ENCODE measurements at places on chromosomes 5 and 9. TPM values are rescaled to one million over a fixed set of nuclear protein-coding genes. Genes with fewer than 3 reads are reported as not detected.

GRCh38 chr5:7325975-7326913 is 69.7 kb upstream of the ADCY2 start:
- no peak for DNase-seq

GRCh38 chr9:120902569-120903535 is 23.7 kb downstream of the TRAF1 start:
- DNase-seq = peak; percentile 29

- no peak for DNase-seq
Measured at GRCh38 chr9:114626415-114627020, 15.4 kb downstream of the TMEM268 start.

DNA sequence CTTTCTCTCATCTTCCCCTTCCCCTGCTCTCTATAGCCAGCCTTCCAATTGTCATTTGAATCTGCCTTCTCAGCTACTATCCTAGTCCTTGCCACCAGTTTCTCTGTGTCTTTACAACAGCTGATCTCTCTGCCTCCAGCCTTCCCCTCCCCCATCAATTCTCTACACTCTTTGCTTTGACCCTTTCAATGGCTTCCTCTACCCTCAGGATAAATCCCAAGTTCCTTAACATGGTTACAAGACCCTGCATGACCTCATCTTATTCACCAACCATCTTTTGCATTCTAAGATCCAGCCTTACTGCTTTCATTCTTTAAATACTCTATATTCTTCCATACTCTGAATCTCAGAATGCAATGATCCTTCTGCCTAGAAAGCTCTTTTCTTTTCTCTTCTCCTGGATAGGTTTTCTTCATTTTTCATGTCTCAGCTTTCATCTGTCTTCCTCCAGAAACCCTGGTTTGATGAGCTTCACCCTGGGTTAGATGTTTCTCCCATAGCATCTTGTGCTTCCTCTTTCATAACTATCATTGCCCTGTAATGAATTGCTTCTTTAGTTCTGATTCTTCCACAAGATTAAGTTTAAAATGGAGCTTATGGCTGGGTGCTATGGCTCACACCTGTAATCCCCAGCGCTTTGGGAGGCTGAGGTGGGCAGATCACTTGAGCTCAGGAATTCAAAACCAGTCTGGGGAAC is 58.6 kb upstream of the ZSWIM6 start:
- no peak for DNase-seq

Gene PPP2R2B
- 0.16 TPM for polyA plus RNA-seq

DNA sequence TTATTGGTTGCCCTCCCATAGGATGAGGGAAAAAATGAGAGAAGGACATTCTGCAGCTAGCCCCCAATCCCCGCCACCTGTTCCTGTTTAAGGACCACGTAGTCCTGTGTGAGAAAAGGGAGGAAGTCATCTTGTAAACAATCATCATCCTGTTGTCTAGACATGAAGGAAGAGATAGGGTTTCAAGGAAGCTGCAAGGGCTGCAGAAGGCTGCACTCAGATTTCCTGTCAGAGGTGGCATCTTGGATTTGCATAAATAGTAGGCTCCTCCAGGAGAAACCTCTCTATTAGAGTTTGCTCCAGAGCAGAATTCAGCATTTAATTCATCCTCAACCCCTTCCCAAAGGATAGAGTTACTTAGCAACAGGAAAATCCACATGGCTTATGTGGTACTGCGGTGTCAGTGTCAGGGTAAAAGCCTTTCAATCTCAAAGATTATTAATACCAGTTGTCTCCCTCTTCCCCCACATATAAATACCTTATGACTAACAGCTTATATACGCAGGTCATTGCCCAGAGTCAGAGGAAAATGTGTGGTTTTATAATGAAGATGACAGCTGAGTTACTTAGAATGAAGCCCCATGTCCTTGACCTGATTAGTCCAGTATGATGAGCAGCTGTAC is 4.6 kb upstream of the DNAJC18 start:
- DNase-seq = peak; percentile 15

DNA sequence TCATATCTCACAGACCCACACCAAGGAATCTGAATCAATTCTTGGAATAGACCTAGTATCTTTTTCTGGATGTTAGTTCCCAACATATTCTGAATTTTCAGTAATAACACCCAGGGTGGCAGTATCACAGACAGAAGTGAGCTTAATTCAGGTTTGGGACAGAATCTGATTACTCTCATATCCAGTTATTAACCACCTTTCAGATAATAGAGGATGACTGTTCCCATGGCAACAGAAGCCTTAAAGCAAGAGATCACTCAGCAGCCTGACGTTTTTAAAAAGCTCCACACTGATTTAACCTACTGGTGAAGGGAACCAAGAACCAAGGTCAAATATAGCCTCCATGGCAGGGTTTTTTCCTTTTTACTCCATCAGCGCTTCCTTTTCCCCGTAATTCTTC is 68.4 kb downstream of the ACTBL2 start:
- no peak for DNase-seq

- DNase-seq = no peak
Measured at GRCh38 chr5:53029608-53030007, 40.5 kb downstream of the ITGA2 start.

Gene SPINK6
- polyA plus RNA-seq = 0.25 TPM

Gene PTGES
- polyA plus RNA-seq = 8.0 TPM

Gene GFI1B
- 1.4 TPM for polyA plus RNA-seq
